ENCODE measurements at places on chromosomes 7 and 10.
A peak's percentile ranks its signal among the peaks of the same experiment; 100 is the strongest.

DNA sequence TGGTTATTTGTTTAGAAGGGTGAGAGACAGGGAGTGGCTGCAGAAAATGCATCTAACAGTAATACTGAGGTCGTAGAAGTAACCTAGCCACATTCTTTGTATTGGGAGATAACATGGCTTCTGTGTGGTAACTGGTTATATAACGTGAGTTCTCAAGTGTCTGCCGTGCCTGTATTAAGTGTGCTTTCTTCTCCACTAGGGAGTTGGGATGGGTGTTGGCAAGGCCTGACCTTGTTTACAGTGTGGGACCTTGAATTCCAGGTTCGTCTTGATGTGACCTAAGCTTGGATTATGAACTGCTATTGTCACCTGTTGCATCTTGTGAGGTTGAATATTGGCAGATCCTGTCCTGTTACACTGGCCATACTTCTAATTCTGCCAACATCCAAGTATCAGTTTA, 145.3 kb upstream of the NAMPT start:
- no peak for DNase-seq

DNA sequence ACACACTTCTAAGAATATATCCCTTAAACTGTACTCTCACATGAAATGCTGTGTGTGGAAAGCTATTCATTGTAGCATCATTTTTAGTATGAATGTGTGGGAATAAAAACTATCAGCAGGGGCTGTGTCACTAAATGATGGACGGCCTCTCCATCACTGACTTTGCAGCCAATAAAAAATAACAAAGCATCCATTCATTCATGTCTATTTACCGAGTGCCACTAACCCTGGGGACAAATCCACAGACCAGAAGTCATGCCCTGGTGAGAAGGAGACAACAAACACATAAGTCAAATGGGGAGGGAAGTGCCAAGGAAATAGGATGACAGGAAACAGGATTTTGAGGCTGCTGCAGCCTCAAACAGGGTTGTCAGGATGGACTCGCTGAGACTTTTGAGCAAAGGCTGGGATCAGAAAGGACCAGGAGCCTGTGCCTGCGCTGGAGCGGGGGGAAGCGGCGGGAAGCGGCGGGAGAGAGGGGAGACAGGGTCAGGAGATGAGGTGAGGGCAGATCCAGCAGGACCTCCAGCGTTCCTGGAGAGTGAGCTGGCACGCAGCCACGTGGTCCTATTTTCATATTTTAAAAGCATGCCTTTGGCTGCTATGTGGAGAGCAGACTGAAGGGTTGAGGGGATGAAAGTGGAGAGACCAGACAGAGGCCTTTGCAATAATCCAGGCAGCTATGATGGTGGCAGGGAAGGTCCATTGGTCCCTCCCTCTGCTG, 2.2 kb upstream of the NOM1 start:
- DNase-seq, result no peak

GRCh38 chr7:51366930-51367613, 50.5 kb upstream of the COBL start:
- DNase-seq, result peak; percentile 90

- peak; percentile 49 for DNase-seq
Observed at GRCh38 chr10:11162828-11163599, 145.3 kb downstream of the CELF2 start.

GRCh38 chr10:4473977-4474376, 352.0 kb upstream of the AKR1E2 start:
- peak; percentile 61 for DNase-seq

GRCh38 chr7:21617916-21618390, 75.1 kb downstream of the DNAH11 start:
- DNase-seq, result peak; percentile 88

GRCh38 chr10:70981171-70981836, 92.9 kb upstream of the PCBD1 start:
- DNase-seq, result no peak

DNA sequence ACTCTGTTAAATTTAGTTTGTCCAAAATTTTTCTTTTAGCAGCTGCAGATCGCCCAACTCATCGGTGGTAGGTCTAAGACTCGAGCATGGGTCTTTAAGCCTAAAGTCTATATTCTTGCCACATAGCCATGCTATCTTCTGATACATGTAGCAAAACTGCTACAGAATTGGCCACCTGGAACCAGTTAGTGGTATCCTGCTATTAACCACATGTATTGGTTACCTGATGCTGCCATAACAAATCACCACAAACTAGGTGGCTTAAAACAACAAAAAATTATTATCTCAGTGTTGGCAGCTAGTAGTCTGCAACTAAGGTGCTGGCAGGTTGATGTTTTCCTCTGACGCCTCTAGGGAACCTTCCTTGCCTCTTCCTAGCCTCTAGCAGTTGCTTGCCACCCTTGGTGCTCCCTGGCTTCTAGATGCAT, 96.7 kb upstream of the PIK3CG start:
- no peak for DNase-seq

DNA sequence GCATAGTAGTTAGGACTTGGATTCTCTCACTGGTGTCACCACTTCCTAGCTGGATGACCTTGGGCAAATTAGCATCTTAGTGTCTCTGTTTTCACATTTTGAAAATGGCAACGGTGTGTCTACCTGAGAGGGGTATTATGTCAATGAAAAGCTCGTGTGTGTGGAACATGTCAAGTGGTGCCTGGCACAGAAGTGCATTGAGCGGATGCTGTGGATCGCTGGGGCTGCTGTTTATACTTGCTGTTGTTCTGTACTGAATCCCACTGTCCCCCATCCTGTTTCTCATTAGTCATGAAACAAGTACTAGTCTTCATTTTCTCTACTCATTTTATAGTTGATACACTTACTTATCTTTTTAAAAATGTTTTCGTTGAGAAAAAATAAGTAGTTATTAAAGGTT, 26.1 kb downstream of the RBM33 start:
- DNase-seq, result no peak

- DNase-seq, result no peak
Observed at GRCh38 chr7:35359423-35359822, 105.5 kb upstream of the TBX20 start.

- DNase-seq, result no peak
Observed at GRCh38 chr7:117435475-117436043, 8.3 kb upstream of the ASZ1 start.

GRCh38 chr10:97207756-97208346, 22.1 kb upstream of the SLIT1 start:
- DNase-seq, result no peak

- no peak for DNase-seq
Observed at GRCh38 chr7:30302656-30303311, 18.4 kb downstream of the ZNRF2 start.

DNA sequence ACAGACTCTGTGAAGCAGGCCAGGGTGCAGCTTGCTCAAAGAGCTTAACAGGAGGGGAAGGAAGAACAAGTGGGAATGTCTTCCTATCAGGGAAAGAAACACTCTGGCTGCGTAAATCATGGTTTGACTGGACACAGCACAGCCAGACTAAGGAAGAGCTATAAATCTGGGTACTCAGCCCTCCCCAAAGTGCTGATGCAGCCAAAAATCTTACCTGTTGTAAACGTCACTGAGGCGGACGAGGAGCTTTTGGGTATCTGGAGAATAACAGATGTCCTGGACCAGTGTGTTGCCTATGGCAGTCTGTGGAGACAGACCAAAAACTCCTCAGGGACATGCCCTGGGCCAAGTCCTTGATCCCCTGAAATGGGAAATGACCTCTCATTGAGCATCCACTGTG, 43.1 kb upstream of the HNRNPH3 start:
- no peak for DNase-seq

GRCh38 chr7:142720172-142720773, 29.0 kb upstream of the PRSS1 start:
- no peak for DNase-seq

DNA sequence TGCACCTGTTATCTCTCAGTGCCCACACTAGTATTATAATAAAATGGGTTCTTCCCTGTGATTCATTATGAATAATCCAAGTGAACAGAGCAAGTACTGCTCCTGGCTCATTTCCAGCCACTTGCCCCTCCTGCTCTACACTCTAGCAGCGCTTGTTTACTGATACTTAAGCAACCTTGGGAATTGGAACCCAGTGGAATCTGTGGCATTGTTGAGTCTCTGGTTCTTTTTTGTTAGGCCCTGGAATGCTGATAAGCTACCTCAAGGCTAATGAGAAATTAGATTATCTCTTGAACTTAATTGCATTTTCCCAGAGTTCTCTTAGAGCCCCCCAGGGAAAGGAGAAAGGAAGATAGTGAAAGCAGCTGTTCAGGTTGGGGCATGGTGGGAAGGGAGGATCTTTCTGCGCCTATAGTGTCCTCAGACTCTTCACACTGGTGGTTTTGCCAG, 34.0 kb downstream of the PRKAR2B start:
- peak; percentile 65 for DNase-seq

Measured in islet precursor cell (in vitro differentiated cells).